HepG2 (cell line): ENCODE measurements at places on chromosomes 3 and 15. TPM values are rescaled to one million over a fixed set of nuclear protein-coding genes. Genes with fewer than 3 reads are reported as not detected.

GRCh38 chr3:94064243-94064860 is 1.5 kb downstream of the NSUN3 start:
- peak overlapping the region; percentile 98 for H3K27ac ChIP-seq
- peaks cover 24% of the 10 kb centered on the region for H3K4me1 ChIP-seq
- peak overlapping the region; percentile 88; the same call in 1 of the 2 replicates for H3K4me3 ChIP-seq
- DNase-seq: no peak
- no peaks in the 10 kb centered on the region; the same call in 2 of the 3 replicates for H3K27me3 ChIP-seq

- no peaks in the 10 kb centered on the region for H3K27me3 ChIP-seq
- H3K36me3 ChIP-seq: no peaks in the 10 kb centered on the region
- no peak for DNase-seq
- no peak overlapping the region for H3K4me3 ChIP-seq
- H3K4me1 ChIP-seq: no peaks in the 10 kb centered on the region
Measured at GRCh38 chr15:87038404-87038803, 958.7 kb downstream of the AGBL1 start.

DNA sequence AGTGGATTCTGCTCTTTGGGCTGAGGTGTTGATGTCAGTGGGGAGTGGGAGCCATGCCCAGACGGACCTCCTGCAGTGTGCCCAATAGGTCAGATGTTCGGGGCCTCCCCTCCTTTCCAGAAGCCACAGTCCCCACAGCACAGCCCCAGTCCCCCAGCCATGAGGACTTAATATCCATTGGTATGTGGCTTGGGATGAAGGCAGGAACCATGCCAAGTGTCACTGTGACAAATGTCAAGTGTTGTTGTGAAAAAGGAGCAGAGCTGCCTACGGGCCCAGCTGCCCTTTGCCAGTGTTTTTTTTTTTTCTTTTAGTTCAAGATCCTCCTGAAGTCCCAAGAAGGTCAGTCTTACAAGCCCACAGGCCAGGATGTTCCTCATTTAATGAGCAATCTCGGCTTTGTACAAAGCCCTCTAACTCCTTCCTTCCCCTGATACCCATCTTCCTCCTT is 12.2 kb downstream of the SEMA3G start:
- no peak for DNase-seq
- H3K4me3 ChIP-seq: no peak overlapping the region
- H3K4me1 ChIP-seq: peaks cover 63% of the 10 kb centered on the region
- H3K27ac ChIP-seq: no peak overlapping the region

DNA sequence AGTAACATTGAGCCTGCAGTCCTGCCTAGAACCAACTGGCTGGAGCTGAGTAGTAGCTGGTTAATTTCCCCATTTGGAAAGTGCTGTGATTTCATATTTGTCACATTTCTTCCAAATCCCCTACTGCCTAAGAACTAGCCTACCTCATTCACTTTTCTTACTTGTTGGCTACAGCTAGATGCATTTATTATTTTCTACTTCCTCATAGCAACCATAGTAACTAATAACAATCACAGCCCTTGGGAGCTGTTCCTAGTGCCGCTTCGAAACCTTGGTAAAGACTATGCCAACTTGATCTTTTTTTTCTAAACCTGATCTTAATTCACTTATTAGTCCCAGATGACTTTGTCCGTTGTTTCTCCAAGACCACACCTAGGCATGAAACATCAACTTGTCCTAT is 240.3 kb downstream of the FGF12 start:
- no peaks in the 10 kb centered on the region for H3K36me3 ChIP-seq
- H3K27ac ChIP-seq: no peak overlapping the region
- no peak overlapping the region for H3K4me3 ChIP-seq
- no peak for DNase-seq

- DNase-seq: no peak
- H3K27ac ChIP-seq: no peak overlapping the region
- H3K27me3 ChIP-seq: no peaks in the 10 kb centered on the region
- H3K4me1 ChIP-seq: no peaks in the 10 kb centered on the region
Measured at GRCh38 chr15:94673801-94674200, 442.4 kb downstream of the MCTP2 start.

- no peaks in the 10 kb centered on the region for H3K36me3 ChIP-seq
- no peak overlapping the region for H3K27ac ChIP-seq
- DNase-seq: no peak
- H3K27me3 ChIP-seq: no peaks in the 10 kb centered on the region
Measured at GRCh38 chr3:138879541-138880380, 45.0 kb upstream of the PIK3CB start.

The LIPH gene
- total RNA-seq: 0.09 TPM in 1 of 2 replicates, not detected in the other

- H3K4me3 ChIP-seq: no peak overlapping the region
- peaks cover 7% of the 10 kb centered on the region; the same call in 2 of the 3 replicates for H3K36me3 ChIP-seq
- no peak for DNase-seq
- peaks cover 52% of the 10 kb centered on the region for H3K4me1 ChIP-seq
- H3K27me3 ChIP-seq: no peaks in the 10 kb centered on the region
- H3K27ac ChIP-seq: no peak overlapping the region
Measured at GRCh38 chr3:122688996-122689395, 8.4 kb downstream of the PARP14 start.

The FMN1 gene
- total RNA-seq: 0.60 and 0.81 TPM in 2 replicates

DNA sequence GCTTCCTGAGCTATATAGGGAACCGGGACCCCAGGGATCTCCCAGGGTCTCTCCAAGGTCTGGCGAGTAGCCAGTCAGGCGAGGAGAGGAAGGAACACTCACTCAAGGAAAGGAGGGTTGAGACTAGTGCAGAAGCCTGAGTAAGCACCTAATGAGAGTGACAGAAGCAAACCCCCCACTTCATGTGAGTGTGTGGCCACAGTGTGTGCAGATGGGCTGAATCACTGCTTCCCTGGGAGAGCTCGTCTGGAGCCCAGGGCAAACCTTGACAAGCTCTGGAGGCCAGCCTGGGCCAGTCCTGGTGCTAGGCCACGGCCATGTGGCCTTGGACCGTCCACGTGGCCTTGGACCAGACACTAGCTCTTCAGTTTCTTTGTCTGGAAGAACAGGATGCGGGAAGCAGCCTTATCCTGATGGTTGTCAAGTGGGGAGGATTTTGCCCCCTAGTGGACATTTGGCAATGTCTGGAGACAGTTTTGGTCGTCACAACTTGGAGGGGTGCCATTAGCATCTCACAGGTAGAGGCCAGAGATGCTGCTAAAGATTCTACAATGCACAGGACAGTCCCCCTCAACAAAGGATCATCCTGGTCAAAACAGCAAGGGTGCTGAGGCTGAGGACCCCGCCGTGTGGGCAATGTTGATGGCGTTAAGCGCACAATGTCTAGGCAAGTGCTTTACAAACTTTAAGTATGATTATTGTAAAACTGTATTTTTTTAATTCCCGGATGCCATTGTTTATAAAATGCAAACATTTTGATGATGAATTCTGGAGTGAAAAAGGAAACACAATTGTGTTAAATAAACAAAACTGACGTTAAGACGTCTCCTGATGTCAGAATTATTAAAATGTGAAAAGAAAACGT is 34.8 kb upstream of the CTSH start:
- no peaks in the 10 kb centered on the region for H3K27me3 ChIP-seq
- H3K4me1 ChIP-seq: peaks cover 49% of the 10 kb centered on the region
- H3K4me3 ChIP-seq: no peak overlapping the region
- no peaks in the 10 kb centered on the region for H3K36me3 ChIP-seq
- peak; percentile 85 for DNase-seq

The ZNF385D gene
- not detected in 2 replicates for total RNA-seq

- H3K27me3 ChIP-seq: no peaks in the 10 kb centered on the region
- no peak overlapping the region for H3K4me3 ChIP-seq
- H3K36me3 ChIP-seq: no peaks in the 10 kb centered on the region
- H3K27ac ChIP-seq: no peak overlapping the region
Measured at GRCh38 chr3:114712728-114713492, 419.1 kb downstream of the TIGIT start.

DNA sequence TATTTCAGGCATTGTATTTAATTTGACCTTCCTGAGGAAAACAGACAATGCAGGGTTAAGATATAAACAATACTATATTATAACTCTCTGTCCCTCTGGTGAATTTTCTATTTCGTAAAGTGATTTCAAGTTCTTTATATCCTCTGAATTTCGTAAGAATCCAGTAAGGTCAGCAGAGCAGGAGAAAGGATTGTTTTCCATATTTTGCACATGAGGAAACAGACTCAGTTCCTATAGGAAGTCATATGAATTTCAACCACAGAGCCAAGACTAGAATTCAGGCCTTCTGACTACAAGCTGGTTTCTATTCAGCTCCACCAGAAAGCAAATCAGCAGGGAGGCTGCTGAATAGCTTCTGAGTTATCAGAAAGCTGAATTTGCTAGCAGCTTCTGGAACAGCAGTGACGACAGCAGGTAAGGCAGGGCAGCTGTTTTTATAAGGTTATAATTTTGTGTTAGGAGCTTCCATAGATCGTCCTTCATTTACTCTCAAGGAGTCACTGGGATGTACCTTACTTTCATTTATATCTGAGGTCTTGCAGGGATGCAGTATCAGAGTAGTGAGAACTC is 11.1 kb upstream of the PLAAT1 start:
- DNase-seq: no peak
- no peak overlapping the region for H3K4me3 ChIP-seq
- peaks cover 1% of the 10 kb centered on the region; the same call in 1 of the 2 replicates for H3K27me3 ChIP-seq
- no peaks in the 10 kb centered on the region for H3K36me3 ChIP-seq

DNA sequence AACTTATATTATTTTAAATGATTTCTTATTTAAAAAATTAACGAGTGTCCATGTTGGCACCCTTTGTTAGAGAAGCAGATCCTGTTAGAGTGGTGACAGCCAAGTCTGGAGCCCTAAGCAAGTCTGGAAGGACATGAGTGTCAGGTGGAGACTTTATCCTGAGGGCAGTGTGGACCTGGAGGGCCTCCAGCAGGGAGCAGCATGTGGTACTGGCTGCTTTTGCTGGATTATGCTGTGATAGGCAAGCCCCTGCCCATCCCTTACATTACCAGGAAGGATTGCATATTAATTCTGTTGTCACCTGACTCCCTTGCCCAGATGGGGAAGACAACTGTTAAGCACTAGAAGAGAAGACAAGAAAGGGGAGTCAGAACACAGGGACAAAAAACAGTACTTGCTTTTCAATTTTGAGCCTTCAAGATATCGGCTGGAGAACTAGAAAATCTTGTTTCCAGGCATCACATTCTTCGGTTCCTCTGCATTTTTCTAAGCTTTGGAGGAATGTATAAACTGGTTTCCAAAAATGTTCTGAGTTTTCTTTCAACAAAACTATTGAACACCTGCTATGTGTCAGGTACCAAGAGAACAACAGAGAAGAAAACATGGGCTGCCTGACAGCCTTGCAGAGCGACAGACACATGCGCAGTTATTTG is 22.7 kb downstream of the ZNF860 start:
- DNase-seq: no peak
- H3K27me3 ChIP-seq: no peaks in the 10 kb centered on the region
- peaks cover 20% of the 10 kb centered on the region for H3K4me1 ChIP-seq
- H3K27ac ChIP-seq: no peak overlapping the region
